A549 (cell line): ENCODE measurements at places on chromosomes 5 and 9.

- DNase-seq = no peak
These were observed 20.2 kb downstream of the HAVCR1 start for GRCh38 chr5:157038568-157039187.

GRCh38 chr9:3124001-3124400 lies 280.1 kb upstream of the PUM3 start:
- DNase-seq = no peak

DNA sequence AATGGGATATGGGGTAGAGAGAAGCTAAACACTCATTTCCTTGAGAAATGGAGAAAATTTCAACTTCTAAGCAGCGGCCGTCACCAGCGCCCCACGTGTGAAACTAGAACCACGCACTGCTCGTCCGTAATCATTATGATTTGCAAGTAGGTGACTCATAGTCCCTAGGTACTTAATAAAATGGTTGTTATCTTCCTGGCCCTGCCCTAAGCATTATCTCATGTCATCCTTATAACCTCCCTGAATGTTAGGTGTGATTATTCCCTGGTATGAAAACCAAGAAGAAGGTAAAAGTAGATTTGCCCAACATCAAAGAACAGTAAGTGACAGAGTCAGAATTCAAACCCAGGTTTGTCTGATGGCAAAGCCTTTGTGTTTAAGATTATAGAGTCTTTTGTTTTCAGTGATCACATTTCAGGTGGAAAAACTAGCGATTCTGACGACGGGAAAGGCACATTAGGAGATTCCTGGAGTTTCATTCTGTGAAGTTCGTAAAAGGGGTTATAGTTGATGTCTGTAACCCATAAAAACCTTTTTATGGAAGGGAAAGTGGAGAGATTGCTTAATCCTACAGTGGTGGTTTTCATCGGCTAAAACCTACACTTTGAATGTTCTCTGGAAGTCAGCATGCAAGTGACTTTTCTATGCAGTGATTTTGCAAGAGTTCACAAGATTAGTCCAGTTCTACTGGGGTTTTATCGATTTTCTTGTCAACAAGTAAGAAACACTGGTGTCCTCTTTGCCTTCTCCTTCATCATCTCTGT lies 202.9 kb upstream of the WWC1 start:
- no peak for DNase-seq

DNA sequence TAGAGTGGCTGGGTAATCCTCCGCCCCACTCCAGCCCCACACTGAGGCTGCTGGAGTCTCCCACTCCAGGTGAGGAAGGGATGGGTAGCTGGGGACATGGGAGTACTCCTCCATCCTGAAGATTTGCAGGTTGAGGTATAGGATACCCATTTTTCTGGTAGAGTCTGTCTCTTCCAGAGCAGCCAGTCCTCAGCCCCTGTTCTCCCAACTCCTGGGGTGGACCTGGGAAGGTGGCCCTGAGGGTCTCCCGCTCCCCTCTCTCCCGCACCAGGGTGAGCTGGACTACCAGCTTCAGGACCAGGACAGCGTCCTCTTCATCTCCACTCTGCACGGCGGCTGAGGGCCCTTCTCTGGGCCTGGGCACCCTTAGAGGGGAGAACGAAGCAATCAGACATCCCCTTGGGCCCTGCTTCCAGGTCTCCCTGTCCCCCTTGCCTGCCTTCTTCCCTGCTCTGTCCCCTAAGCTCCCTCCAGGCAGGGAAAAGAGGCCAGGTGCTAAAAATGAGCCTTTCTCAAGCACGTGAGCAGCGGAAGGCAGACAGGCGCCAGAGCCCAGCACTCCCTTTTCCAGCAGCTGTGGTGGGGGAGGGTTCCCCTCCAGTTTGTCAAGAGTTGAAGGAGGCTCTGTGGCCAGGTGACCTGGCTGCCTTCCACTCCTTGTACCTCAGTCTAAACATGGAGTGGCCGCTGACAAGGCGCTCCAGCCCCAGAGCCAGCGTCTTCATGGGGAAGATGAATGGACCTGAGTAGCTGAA lies 18.4 kb downstream of the URM1 start:
- DNase-seq = no peak

DNA sequence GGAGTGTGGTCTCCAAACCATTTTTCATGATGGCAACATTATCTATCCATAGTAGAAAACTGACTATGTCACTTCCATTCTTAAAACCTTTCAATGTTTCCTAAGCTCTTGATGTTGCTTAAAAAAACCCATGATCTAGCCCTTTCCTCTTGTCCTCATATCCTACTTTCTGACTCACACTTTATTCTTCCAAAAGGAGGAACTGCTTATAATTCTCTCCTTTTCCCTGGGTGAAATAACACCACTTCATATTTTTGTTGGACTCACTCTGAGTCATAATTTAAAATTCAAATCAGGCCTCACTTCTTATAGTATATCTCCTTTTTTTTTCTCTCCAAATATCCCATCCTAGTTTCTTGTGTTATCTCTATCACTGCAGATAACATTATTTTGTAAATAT lies 513.9 kb downstream of the MAN2A1 start:
- DNase-seq = no peak

- peak; percentile 62 for DNase-seq
These were observed at the start of gene SLC22A5 for GRCh38 chr5:132369474-132370180. TSS of gene SLC22A5 (plus strand) at chr5:132369710. CDS start at chr5:132369973, 263 bp downstream.

- no peak for DNase-seq
These were observed 1019.0 kb downstream of the NR2F1-AS1 start for GRCh38 chr5:92562065-92562464.

DNA sequence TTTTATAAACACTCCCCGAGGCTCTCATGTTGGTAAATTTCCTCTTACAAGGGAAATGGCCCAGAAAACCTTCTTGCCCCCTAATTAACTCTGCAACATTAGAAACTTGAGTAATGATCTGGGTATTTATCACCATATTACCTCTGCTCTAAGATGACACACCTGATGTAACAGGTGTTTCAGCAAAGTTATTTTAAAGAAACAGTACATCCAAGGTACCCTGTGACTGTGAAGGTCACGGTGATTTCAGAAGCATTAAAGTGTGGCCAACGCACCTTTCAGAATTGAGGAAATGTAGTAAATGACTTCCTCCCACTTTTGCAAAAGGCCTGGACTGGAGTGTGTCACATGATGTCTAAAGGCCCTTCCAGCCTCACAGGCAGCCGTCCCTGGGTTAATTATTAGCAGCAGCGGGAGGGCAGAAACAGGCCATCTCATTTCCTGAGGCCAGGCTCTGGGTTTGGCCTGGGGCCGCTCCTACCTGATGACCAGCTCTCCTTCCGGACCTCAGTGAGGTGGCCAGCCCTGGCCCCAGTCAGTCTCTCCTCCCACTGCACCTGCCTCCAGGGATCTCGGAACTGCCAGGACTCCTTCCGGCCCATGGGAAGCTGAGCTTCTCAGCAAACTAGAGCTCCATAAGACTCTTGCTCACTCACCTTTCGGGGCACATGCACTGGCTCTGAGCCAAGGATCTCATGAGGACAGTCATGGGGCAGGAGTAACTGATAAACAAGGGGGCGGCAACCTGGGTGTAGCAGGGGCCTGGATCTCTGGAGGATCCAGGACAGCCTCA lies 20.7 kb downstream of the PTPN3 start:
- DNase-seq = peak; percentile 87

DNA sequence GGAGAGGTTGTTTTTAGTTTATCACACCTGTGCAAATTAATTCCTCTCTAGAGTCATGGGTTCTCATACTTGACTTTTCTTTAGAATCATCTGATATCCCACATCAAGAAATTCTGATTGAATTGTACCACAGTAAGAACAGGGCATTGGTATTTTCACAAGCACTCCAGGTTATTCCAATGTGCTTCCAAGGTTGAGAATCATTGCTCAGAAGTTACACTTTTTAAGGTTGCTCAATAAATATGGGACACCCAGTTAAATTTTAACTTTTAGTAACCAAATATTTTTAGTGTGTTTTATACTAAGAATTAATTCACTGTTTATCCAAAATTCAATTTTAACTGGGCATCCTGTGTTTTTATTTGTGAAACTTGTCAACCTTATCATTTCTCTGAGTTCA lies 2.5 kb upstream of the RNF180 start:
- no peak for DNase-seq

- no peak for DNase-seq
These were observed 269.4 kb upstream of the PTGER4 start for GRCh38 chr5:40410231-40410861.

DNA sequence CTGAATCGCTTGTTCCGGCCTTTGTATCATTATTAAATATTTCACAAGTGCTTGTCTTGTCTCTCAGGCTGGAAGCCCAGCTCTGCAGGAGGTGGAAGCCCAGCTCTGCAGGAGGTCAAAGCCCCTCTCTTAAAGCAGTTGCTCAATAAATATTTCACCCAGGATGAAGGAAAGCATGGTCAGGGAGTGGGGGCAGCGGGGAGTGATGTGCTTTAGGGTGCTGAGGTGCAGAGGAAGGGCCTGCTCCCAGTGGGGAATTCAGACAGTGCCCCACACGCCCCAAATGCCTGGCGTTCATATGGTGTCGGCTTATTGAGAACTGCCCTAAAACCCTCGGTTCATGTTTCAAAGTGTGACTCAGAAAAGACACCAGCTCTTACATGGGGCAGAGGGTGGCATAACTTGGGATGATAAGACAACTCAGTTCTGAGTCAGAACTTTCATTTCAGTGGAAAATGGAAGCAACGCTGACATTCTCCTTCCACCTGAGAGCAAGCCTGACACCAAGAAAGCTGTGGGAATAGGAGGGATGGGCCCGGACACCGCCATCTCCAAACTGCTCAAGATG lies 114.3 kb upstream of the DAP start:
- no peak for DNase-seq

DNA sequence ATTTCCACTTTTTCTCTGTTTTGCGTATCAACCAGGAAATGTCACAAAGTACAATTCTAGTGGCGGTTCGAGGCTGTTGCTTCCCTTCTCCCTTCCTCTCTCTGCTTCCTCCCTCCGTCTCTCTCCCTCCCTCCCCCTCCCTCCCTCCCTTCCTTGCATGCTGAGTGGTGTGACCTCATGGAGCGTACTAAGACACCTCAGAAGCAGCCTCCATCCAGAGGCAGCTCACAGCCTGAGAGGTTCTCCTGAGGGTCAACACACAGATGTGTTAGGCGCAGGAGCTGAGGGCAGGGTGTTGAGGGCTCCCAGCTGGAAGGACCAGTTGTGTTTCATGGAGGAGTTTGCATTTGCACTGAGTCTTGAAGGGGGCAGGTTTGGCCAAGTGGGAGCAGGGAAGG lies 57.7 kb downstream of the COL5A1 start:
- DNase-seq = no peak

- DNase-seq = no peak
These were observed 206.0 kb downstream of the FBXO4 start for GRCh38 chr5:42131081-42131480.

DNA sequence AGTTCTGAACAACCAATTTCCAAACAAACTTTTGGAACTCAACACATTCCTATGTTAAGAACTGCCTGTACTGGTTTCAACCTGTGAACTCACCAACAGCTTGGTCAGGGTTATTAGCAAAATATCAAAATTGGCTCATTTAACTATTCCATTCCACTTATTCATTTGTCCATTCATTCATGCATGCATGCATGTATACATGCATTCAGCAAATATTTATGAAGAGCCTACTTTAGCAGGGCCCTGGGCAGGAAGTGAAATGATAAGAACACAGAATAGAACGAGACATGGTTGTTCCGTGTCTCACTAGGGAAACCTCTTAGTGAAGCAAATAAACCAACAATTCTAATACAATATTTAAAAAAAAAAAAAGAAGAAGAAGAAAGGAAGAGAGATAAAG lies 107.4 kb downstream of the GLIS3 start:
- no peak for DNase-seq

DNA sequence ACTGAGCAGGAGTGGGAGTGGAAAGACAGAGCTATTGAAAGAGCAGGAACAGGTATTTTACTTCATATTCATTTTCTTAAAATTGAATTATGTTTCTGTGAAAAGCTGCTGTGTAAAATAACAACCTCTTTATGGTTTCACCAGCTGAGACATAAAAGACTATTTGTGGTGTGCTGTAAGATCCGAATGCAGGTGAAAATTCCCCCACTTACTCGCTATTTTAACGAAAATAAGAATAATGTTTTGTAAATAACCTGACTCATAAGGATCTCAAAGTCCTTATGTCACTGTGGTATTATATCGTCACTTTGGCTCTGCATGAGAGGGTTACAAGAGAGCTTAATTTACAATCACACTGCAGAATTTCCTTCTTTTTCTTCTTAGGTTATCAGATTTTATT lies 65.3 kb upstream of the NFIB start:
- DNase-seq = no peak

DNA sequence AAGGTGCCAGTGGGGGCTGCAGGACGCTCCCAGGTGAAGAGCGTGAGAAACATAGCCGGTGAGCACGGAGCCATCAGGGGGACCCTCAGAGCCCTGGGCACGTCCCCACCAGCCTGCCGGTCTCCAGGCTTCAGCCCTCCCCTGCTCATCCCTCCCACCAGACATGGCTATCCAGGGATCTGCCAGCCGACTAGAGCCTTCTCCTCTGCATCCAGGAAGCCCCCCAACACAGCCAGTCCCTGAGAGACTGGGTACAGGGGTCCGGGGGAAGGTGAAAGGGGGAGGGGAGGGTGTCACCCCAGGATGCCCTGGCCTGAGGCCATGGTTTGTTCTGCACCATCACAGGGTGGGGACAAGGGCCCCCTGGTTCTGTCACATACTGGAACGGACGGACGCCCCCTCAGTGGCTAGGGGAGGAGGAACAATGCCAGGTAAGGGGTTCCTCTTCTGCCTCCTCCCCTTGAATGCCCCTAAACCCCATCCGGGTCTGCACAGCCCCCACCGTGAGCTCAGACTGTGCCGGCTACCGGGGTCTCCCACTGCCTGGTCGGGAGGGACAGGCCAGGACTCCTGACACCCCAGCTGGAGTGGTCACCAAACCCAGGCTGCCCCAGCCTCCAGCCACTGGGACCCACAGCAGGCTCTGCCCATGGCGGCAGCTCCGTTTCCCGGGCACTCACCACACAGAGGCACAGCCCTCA lies 34.3 kb downstream of the NACC2 start:
- DNase-seq = no peak

GRCh38 chr9:107712390-107712789 lies 222.8 kb upstream of the KLF4 start:
- DNase-seq = peak; percentile 55

- DNase-seq = no peak
These were observed 76.9 kb downstream of the IPO11 start for GRCh38 chr5:62489471-62489870.

GRCh38 chr5:943918-944620 lies 51.4 kb downstream of the TRIP13 start:
- DNase-seq = no peak
